ENCODE measurements at places on chromosomes 11 and 22.
A peak's percentile ranks its signal among the peaks of the same experiment; 100 is the strongest.

GRCh38 chr11:7020183-7020917 is at the start of the genes NLRP14 and ZNF214:
TSS of gene NLRP14 (plus strand) at chr11:7020479. CDS start at chr11:7038587, 18,108 bp downstream.
TSS of gene ZNF214 (minus strand) at chr11:7020346. CDS start at chr11:7002835, 17,511 bp downstream.
- peak; percentile 95 for DNase-seq

DNA sequence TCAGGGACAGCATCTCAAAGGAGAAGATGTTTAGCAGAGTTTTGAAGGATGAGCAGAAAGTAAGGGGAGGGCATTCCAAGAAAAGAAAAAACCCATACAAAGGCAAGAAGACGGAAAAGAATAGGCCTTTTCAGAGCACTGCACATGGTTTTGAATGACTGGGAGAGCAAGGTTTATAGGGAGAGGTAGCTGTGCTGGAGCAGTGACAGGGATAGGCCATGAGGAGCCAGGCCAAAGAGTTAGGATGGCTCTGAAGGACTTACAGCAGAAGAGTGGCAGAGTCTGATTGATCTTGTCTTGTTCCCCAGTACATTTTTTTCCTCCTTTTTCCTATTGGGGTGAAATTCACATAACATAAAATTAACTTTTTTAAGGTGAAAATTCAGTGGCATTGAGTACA is 55.8 kb upstream of the PAK1 start:
- DNase-seq: no peak

DNA sequence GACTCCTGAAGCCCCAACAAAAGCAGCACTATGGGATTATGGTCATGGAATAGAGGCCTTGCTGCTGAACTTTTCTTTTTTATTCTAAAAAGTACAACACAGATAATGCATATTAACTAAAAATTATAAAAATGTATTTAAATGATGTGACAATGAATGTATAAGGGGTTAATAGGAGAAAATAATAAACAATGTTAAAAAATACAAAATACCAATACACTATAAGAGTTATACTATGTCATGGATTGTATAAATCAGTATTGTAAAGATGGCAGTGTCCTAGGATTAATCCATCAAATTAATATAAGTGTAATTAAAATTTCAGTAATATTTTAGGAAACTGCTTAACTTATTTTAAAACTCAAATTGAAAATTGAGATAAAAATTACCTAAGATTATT is 58.3 kb upstream of the TOP3B start:
- no peak for DNase-seq

GRCh38 chr11:116641561-116642045 is 131.2 kb downstream of the BUD13 start:
- DNase-seq: peak; percentile 31

DNA sequence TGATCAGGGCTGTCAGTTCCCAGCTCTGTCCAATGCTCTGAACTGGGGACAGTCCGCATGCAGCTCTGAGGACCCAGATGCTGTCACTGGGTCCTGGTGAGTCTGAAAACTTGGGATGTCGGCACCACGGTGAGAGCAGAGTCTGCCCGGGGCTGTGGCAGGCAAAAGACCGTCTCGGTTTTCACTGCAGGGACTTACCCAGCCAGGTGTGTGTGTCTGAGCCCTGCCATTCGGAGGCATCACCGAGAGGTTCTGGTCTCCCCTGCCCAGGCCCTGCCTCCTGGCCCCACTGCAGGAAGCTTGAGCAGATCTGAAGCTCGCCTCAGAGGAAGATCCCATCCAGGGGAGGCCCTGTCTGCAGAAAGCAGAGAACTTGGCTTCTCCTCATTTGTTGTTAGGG is 5.2 kb downstream of the TP53AIP1 start:
- DNase-seq: no peak

- DNase-seq: no peak
These were observed 103.2 kb downstream of the C11orf65 start for GRCh38 chr11:108364159-108364558.

DNA sequence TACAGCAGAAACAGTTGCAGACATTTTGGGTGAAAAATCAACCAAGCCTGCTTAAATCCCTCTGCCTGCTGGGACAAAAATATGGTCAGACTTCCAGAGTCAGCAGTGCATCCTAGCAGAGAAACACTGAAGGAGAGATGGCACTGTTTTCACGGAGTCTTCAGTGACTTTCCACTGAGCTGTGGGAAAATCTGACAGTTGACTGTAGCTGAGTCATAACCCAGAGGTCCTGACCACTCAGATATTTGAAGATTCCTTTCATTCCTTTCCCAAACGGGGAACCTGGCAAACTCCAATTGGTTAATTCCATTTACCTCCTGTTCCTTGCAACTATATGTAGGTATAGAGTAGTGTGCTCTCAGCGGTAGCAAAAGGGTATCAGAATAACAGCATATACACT is 20.9 kb upstream of the UPB1 start:
- no peak for DNase-seq

GRCh38 chr11:44766972-44767278 is 40.2 kb downstream of the TSPAN18 start:
- DNase-seq: no peak

- no peak for DNase-seq
These were observed at the start of gene MS4A7 for GRCh38 chr11:60378354-60378753. TSS of gene MS4A7 (plus strand) at chr11:60378532. CDS start at chr11:60383142, 4,610 bp downstream.

DNA sequence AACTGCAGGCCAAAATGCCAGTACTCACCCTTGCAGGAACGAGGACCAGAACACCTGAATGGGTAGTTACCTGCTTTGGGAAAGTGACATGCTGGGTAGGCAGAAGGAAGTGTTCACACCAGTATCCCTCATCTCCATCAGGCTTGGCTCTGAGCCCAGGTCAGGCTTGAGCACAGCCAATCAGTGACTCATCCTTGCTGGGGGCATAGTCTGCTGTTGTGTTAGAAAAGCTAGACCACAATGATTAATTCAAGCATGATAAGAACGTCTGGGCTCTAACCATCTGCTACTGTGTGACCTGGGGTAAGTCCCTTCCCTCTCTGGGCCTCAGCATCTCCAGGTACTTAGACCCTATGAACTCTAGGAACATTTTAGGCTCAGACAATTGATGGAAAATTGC is 450.4 kb downstream of the MIAT start:
- no peak for DNase-seq

DNA sequence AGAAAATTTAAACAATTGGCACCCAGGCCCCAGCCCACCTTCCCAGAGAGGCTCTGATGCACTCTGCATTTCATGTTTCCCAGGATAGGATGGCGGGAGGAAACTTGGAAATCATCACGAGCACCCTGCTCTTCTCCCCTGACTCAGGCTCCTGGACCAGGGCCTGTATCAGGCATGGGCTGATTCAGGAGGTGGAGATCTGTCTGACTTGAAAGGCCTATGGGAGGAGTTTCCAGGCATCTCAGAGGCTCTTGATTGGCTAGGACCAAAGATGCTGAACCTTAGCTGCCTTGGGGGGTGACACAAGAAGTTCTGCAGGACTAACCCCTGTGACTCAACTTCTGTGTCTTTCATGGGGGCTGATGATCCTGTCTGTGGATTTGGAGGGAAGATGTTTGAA is 106.2 kb downstream of the PKNOX2 start:
- no peak for DNase-seq

DNA sequence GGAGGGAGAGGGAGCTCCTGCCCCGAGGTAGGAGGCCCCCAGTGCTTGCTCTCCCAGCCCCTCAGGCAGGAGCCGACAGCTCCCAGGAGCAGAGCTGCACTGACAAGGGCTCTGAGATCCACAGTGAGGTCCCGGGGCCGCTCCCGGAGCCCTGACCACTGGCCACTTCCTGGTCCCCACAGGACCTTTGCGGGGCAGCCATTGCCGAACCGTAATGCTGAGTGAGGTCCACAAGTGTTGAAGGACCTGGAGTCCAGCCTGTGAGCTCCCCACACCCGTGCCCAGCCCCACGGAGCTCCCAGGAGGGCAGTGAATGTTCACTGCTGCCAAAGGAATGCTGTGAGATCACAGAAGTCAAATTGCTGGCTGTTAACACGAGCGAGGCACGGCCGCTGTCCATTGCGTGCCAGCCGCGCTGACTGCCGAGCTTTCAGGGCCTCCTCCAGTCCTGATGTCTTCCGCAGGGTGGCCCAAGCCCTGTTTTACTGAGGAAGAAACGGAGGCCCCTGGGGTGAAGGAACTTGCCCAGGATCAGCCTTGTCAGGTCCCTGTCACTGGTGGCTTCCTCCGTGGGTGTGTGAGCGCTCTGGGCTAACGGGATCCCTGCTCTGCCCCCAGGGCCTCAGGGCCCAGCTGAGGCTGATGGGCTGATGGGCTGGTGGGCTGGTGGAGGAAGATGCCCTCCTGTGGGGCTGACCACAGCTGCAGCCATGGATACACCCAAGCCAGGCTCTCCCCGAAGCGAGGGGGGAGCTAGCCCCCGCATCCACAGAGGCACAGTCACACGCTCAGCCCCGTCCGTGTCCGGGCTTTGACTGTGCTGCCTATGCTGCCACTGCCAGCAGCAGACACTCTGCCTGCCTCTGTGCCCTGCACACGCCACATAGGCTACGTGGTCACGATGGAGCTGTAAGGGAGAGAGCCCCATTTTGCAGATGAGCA is 70.8 kb downstream of the WNT7B start:
- no peak for DNase-seq

DNA sequence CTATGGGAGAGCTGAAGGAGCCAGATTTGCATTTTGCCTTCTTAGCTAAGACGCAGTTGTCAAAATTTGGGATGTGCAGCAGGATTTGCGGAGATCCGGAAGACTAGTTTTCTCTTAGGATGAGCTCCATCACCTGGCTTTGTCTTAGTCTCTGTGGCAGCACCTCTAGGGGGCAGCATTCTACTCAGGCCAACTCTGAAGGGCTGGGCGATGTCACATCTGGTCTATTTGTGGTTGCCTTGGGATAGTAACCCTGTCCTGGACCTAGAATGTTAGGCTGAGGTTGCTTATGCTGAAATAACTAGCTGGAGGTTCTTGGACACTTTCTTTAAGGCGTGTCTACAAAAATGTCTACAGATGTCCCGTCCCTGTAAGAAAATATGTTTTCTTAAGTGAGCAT is 116.2 kb downstream of the FAT3 start:
- DNase-seq: no peak

GRCh38 chr22:44622147-44622427 is 79.9 kb upstream of the PRR5 start:
- no peak for DNase-seq

DNA sequence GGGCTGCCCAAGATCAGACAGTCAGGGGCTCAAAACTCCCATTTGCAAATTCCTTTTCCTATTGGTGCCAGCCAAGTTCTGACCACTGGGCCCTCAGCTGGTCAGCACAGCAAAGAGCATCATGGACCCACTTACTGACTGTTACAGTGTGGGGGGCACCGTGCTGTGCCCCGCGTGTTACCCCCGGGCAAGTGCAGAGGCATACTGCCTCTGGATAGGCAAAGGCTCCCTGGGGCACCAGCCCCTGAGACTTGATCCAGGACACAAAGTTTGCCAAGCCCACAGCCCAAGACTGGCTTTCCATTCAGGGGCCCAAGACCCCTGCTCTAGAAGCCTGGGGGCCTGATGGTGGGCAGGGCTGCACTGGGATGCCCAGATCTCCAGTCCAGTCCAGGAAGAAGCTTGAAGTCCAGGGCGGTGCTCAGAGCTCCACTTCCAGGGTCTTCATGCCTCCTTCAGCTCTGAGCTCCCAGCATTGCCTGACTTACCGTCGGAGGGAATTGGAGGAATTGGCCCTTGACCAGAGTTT is 6.6 kb downstream of the LRRC32 start:
- DNase-seq: no peak

GRCh38 chr11:393219-394033 is 583 bp upstream of the PKP3 start:
- no peak for DNase-seq

- DNase-seq: no peak
These were observed 12.9 kb upstream of the TMPRSS13 start for GRCh38 chr11:117941976-117942654.

- DNase-seq: peak; percentile 44
These were observed 37.0 kb upstream of the DNAJB7 start for GRCh38 chr22:40898850-40899357.

- DNase-seq: no peak
These were observed 2.3 kb upstream of the PEX16 start for GRCh38 chr11:45919806-45920530.

DNA sequence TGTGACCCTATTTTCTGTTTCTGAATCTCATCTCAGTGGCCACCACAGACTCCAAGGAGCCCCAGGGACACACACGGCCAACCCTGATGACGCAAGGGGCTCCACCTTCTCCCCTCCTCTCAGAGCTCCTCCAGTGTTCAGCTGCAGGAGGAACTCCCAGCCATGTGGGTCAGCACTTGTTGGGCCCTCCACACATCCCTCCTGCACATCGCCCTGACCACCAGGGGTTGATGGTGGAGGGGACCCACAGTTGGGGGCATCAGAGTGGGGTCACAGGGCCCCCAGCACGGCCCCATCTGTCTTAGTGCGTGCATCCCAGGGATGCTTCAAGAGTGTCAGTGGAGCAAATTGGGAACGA is 499.6 kb downstream of the BRD1 start:
- no peak for DNase-seq

DNA sequence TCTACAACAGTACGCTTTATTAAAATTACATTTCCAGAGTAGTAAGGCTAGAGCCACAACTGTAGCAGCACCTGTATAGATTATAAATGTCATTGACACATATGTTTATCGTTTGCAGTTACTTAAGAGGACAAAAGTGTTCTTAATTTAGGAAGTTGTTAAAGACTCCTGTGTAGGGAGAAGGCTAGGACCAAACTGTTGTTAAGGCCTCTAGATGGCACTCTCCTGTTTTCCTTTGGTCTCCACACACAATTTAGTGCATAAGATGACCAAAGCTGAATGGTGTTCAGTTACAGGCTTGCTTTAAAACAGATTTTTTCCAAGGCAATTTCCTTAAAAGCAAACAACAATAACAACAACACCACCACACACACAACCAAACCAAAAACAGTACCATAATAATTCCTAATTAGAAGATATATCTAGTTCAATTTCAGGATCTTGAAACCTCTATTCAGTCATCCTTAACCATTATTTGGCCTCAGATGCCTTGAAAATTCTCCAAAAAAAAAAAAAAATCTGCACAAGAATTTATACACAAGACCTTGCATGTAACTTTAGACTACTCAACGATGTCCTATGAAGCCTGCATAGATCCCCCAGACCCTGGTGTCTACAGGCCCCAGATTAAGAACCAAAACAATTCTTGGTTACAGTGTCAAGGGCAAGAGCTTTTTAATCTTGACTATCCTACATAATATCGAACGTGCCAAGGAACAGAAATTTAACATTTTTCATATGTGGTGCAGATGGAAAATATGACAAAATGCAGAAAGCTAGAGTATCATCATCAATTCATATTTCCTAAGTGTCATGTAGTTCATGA is 42.6 kb upstream of the APOA1 start:
- peak; percentile 25 for DNase-seq

DNA sequence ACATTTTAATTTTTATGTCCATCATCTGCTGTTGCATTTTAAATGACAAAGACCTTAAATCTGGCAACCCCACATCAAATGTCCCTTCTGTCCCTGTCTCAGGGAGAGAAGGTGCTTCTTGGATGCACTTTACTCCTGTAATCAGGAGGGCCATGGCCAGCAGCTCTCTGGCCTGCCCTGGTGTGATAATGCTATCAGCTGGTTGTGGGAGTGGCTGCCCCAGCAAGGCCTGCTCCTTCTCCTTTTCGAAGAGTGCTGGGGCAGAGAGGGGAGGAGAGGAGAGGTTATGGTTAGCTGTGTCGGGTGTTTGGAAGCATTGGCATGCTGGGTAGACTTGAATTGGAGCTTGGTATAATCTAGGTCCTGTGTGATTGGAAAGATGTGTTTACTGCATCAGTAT is 12.8 kb downstream of the TNRC6B start:
- DNase-seq: no peak

- no peak for DNase-seq
These were observed 12.2 kb upstream of the RPS3 start for GRCh38 chr11:75386942-75387630.
